ENCODE measurements at places on chromosomes 1 and 21.

DNA sequence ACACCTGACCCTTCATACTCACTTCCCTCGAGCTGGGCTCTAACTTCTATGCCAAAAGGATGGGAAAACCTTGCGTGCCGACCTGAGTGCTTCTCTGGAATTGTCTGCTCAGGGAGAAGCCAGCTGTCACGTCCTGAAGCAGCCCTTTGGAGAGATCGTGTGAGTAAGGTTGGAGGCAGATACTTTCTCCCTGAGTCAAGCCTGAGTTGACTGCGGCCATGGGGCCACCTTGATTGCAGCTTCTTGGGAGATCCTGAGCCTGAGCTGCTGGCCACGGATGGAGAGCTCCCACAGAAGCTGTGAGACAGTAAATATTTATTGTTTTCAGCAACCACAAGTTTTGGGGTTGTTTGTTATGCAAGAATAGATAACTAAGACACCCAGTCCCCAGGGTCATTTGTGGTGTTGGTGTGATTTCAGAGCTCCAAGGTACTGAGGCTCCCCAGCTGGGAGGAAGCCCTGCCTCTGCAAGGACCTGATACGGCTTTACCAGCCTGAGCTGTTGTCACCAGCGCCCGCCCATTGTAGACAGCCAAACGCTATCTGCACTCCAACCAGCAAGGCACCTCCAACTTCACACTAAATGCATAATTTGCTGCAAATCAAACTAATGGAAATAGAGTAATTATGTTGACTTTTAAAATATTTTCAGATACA lies 531.6 kb downstream of the PTPRU start:
- no peak for DNase-seq

DNA sequence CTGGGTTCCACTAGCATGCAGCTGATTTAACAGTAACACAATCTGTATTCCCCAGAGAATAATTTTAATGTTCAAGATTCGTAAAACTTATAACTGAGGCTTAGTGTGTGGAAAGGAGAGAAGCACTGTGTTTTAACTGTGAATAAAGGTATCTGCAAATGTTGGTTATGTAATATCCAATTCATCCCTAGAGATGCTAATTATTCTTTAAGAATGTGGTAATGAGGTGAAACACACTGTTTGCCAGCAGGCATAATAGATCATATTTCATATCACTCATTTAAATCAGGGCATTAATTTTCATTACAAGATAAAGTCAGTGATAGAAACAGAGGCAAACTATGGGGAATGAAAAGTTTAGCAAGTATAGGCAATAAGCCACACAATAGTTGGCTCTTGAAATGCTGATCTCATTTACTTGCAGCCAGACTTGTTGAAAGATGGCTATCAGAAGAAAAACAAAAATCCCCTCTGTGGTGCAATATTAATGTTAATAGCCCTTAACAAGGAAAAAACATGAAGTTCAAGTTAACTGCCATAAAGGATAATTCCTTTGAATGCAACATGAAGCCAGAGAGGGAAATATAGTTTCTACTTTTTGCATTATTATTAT lies 33.4 kb downstream of the HMCN1 start:
- DNase-seq = no peak

GRCh38 chr1:208106218-208106617 lies 138.0 kb downstream of the PLXNA2 start:
- DNase-seq = no peak

GRCh38 chr1:88742531-88742930 lies 58.5 kb downstream of the PKN2 start:
- no peak for DNase-seq

DNA sequence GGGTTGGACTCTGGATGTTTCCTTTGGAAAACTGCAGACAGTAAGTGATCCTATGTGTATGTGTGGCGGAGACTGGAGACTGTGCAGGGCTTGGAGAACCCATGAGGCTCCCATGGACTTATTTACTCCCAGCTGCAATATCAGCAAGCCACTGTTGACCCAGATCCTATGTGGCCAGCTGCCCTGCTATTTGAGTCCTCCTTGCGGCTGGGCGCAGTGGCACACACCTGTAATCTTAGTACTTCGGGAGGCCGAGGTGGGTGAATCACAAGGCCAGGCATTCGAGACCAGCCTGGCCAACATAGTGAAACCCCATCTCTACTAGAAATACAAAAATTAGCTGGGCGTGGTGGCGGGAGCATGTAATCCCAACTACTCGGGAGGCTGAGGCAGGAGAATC lies 83.5 kb downstream of the TLR5 start:
- DNase-seq = no peak

GRCh38 chr1:54809496-54810074 lies 8.5 kb upstream of the TTC22 start:
- DNase-seq = no peak

GRCh38 chr1:41902664-41903063 lies 16.1 kb downstream of the HIVEP3 start:
- DNase-seq = no peak

GRCh38 chr1:173470608-173471007 lies 6.5 kb upstream of the PRDX6 start:
- no peak for DNase-seq

All from lung (tissue), 17 donors.